ENCODE measurements at places on chromosomes 4 and X. TPM values are rescaled to one million over a fixed set of nuclear protein-coding genes. Genes with fewer than 3 reads are reported as not detected.

DNA sequence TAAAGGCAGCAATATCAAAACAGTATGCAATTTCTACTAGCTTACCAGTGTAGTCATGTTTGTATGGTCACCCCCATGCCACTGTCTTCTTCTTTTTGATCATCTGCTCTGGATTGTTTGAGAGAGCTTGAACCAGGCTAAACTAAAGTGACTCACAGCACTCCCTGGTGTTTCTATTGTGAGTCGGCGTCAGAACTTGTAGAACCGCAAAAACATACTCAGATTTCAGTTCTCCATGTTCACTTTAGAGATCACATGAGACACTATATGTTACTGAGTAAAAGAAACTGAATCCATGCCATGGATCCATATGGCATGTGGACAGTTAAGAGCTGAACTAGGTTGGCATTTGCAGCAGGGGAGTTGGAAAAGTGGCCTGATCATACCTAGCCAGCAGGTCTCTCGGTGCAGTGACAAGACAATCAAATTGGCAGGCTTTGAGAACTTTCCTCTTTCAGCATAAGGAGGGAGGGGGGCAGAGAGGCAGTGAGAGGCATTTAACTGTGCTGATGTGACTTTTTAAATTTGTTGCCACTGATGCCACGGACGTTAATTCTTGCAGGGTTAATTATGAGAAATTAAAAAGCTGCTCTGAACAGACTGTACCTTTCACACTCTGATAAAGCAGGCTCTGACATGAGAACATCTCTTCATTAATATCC is 88.4 kb downstream of the AFF2 start:
- no peak for DNase-seq

The CXCL3 gene
- total RNA-seq, result not detected

- DNase-seq, result no peak
Observed at GRCh38 chr4:180618396-180618795, 1624.8 kb upstream of the TENM3 start.

The CDKL2 gene
- 0.38 TPM for total RNA-seq

GRCh38 chrX:131944936-131945902 is 77.9 kb upstream of the STK26 start:
- DNase-seq, result no peak

- DNase-seq, result no peak
Observed at GRCh38 chr4:3021627-3022026, 52.7 kb downstream of the HTT-AS start.

DNA sequence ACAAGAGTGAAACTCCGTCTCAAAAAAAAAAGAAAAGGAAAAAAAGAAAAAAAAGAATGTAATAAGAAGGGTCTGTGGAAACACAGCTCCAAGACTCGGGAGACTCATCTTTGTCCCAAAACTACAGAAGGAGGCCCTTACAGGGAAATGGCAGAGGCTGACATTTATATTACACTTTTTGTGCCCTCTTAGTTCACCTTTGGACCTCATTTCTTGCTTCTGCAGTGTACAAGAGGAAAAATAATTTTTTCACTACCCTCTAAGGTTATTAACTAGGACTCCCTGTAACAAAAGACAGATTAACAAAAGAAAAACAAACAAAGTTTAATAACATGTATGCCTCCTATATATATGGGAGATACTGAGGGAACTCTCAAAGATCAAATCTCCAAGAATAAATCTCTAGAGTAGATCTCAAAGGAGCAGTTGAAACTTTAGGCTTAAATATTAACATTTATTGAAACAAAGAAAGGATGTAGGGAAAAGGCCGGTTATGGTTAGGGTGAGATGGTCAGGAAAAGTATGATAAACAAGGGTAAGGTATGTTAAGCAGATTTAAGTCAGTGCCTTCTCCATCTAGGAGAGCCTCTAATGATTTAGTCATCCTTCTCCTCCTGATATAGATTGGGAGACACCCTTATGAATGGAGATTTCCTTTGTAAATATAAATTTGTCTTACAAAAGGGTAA is 121.3 kb upstream of the JADE1 start:
- no peak for DNase-seq

Data from PC-9 (cell line).